ENCODE measurements at places on chromosomes 5 and 9. TPM values are rescaled to one million over a fixed set of nuclear protein-coding genes. Genes with fewer than 3 reads are reported as not detected.

GRCh38 chr9:88287972-88288371, 100.3 kb upstream of the SPIN1 start:
- no peak for DNase-seq

Gene MYMK
- total RNA-seq, result not detected

DNA sequence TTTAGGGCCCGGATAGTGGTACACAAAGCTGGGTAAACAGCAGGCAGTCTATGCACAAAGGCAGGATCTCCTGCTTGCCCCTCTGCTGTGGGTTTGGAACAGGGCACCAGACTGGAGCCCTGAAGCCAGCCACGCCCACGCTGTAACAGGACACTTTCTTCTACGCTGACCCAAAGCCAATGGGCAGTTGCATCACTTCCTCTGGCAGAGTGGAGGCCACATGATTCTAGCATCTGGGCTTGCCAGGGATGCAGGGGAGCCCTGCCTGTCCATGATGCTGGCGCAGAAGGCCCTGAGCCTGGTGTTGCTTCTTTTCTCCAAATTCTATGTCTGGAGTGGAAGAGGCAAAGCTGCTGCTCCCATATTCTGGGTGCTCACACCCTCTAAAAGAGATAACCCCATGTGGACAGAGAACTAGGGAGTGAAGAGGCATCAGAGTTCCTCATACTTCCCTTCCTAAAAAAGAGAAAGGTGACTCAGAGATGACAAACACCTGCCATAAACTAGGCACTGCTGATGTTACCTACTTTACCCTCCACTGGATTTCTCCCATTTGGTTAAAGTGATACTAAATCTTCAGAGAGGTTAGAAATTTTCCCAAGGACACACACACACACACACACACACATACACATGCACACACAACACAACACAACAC, 260.3 kb upstream of the KLF4 start:
- DNase-seq, result peak; percentile 75

DNA sequence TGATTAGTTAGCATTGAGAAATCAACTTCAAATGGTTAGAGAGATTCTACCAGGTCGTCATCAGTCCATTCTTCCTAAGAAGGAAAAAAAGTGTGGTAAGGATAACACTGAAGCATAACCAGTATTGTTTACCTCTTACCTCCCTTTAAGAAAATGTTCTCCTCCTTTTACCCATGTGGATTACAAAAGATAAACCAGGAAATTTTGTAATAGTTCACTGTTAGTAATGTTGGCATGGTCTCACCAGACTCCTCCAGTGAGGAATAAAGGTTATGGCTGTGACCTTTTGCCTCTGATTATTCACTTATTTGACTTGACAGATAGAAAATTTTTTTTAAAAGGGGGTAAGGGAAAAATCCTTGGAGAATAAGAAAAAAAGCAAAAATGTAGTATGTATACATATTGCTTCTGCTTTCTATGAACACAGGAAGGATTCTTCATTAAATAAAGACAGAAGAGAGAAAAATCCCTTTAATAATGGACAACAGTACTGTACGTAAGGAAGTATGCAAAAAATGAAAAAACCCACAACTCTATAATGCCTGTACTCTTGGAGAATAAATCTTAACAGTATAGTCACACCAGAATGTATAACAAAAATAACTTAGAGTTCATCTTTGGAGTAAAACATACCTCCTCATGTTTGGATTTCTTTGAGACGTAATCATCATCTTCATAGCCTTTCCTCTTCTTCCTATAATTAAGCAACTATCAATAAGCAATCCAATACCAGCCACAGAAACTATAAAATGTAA, 18.1 kb downstream of the CCNH start:
- DNase-seq, result no peak
